ENCODE measurements at places on chromosomes 1 and 21. TPM values are rescaled to one million over a fixed set of nuclear protein-coding genes. Genes with fewer than 3 reads are reported as not detected.

Gene PPP1R12B
- total RNA-seq = 634 TPM

Gene PTPN7
- 2.2 TPM for total RNA-seq

Gene MSH4
- 0.37 TPM for total RNA-seq

Gene SPRR1B
- total RNA-seq = not detected

Gene ARHGAP30
- 10.5 TPM for total RNA-seq

Gene FAF1
- total RNA-seq = 55.3 TPM

Gene ANKRD34A
- total RNA-seq = 2.3 TPM

Gene CRYBG2
- 0.52 TPM for total RNA-seq

Gene GPR37L1
- total RNA-seq = not detected

Gene NT5C1A
- total RNA-seq = 1.1 TPM

Gene LIN28A
- not detected for total RNA-seq

Gene CFHR2
- total RNA-seq = not detected

Gene TRIM46
- total RNA-seq = 1.3 TPM

Gene LCE2C
- not detected for total RNA-seq

Gene OR10R2
- not detected for total RNA-seq

Gene PGLYRP3
- total RNA-seq = not detected

Gene HS2ST1
- 24.7 TPM for total RNA-seq

Gene GPR153
- 11.8 TPM for total RNA-seq

Gene GREM2
- total RNA-seq = 4.9 TPM
